Activated T-cell treated with anti-CD3 and anti-CD28 coated beads for 48 hours (primary cell): ENCODE measurements at places on chromosomes 11 and 22.

GRCh38 chr11:2451916-2452315 lies 7.1 kb downstream of the KCNQ1 start:
- DNase-seq: no peak

GRCh38 chr11:62953811-62954210 lies 31.0 kb downstream of the SLC22A6 start:
- no peak for DNase-seq

DNA sequence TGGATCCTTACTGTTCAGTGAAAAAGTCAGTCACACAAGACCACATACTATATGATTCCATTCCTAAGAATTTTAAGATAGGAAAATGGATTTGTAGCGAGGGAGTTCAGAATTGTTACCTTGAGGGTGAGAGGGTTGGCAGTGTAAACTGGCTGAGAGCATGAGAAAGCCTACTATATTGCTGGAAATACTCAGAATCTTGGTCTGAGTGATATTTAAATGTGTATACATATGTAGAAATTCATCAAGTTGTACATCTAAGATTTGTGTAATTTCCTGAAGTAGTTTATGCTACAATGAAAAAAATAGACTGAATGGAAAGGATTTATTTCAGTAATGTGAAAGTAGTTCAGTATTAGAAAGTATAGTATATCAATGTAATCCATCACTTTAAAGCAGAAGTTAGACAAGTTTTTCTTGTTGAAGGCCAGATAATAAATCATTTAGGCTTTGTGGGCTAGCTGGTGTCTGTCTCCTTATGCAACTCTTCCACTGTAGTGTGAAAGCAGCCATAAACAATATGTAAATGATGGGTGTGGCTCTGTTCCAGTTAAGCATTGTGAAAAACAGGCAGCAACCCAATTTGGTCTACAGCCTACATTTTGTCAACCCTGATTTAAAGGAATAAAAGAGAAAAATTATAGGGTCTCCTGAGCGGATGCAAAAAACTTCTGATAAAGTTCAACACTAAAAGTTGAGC lies 127.2 kb upstream of the THY1 start:
- no peak for DNase-seq

- DNase-seq: no peak
Measured at GRCh38 chr11:111124724-111125123, 120.8 kb upstream of the POU2AF2 start.

GRCh38 chr11:12120031-12121008 lies 9.9 kb downstream of the MICAL2 start:
- DNase-seq: no peak

GRCh38 chr11:121630041-121630440 lies 177.3 kb upstream of the SORL1-AS1 start:
- no peak for DNase-seq

GRCh38 chr11:9831122-9831521 lies 167.2 kb downstream of the SWAP70 start:
- no peak for DNase-seq

GRCh38 chr22:21098099-21098671 lies 52.4 kb downstream of the LRRC74B start:
- DNase-seq: no peak

- DNase-seq: no peak
Measured at GRCh38 chr11:61460986-61461385, 31.1 kb downstream of the SDHAF2 start.

GRCh38 chr11:132430429-132431062 lies 1060.1 kb downstream of the NTM start:
- no peak for DNase-seq

DNA sequence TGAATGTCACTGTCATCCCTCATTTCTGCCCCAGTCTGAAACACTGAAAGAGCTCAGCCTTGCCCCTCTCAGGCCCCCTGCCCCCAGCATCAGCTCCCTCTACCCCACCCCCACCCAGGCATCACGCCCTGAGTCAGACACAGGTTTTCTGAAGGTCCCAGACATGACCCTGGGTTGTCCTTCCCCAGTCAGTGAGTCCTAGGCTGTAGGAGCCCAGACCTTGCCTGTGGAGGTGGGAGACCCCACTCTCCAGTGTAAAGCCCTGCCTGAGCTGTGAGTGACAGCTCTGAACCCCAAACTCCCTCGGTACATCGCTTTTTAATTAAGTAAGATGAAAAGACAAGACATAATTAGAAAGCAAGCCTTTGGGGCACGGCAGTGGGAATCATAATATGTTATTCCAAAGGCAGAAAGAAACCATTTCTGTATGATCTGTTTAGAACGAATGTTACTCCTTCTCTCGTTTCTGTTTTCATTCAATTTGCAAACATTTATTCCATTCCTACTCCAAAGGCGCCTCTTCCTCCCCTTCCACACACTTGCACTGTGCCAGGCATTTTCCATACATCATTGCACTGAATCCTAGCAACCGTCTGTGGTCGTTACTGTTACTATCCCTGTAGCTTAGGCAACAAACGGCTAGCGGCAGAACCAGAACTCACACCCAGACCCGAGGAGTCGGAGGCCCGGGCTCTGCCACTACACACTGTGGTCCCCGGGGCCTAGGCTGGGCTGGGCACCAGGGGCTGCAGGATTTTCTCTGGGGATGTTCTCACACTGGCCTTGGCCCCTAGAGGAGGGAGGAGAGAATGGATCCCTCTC lies 63.4 kb downstream of the CD6 start:
- DNase-seq: no peak

- no peak for DNase-seq
Measured at GRCh38 chr11:61370349-61371005, 8.3 kb downstream of the TMEM138 start.

DNA sequence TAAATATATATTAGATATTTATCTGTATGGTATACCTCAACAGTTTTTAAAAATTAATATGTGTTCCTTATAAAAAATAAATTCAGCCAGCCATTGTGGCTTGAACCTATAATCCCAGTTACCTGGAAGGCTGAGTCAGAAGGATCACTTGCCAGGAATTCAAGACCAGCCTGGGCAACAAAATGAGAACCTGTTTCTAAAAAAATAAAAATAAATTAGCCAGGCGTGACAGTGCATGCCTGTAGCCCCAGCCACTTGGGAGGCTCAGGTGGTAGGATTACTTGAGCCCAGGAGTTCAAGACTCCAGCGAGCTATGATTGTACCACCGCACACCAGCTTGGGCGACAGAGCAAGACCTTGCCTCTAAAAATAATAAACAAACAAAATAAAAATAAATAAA lies 54.9 kb downstream of the PHF21A start:
- DNase-seq: no peak

GRCh38 chr11:128595221-128595620 lies 7.9 kb upstream of the ETS1 start:
- DNase-seq: no peak

DNA sequence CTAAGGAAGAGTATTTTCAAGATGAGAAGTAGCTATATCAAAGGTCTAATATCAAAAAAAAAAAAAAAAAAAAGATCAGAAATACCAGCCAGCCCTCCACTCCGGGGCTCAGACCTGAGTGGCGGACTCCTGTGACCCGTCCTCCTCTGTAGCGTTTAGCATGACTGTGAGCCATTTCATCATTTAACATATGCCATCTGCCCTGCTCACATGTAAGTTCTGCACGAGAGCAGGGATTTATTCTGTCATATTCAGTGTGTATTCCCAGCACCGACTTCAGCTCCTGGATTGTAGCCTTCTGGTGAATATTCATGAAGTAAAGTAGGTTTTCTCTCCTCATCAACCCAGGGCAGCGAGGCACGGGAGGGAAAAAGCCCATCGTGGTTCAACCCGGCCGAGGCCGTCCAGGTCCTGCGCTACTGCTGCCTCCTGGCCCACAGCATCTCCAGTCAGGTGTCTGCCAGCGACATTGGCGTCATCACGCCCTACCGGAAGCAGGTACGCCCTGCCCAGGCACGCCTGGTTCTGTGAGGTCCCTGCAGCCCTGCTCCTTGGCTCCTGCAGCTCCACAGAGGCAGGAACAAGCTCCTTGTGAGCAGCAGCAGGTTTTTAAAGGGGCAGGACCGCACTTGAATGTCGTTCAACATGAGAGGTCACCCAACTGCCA lies 12.7 kb upstream of the PANX2 start:
- DNase-seq: no peak

GRCh38 chr11:47467357-47467756 lies 18.4 kb upstream of the RAPSN start:
- DNase-seq: no peak

GRCh38 chr11:120432056-120433018 lies 79.2 kb upstream of the GRIK4 start:
- no peak for DNase-seq
